GOT3 (cell line): ENCODE measurements at places on chromosomes 12 and 14.

- no peak for DNase-seq
These were observed 21.8 kb downstream of the DHX37 start for GRCh38 chr12:124967016-124967739.

DNA sequence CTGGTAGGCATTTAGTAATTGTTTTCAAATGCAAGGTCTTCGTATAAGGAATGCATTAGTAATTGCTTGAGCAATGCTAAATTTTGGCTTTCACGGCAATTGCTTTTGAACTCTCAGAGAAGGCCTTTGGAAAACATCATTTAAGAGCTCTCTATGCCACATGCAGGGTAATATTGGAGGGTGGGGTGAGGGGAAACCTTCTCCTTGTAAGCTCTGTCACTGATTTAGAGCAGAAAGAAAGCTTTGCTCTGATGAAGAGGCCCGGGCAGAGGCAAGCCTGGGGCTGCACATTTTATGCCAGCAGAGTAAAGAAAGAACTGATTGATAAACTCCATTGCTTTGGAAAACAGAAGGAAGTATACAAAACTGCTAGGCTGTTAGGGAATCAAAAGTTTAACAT, 70.9 kb downstream of the TRIM9 start:
- no peak for DNase-seq

- no peak for DNase-seq
These were observed 174.4 kb downstream of the SYT10 start for GRCh38 chr12:33265033-33265731.

DNA sequence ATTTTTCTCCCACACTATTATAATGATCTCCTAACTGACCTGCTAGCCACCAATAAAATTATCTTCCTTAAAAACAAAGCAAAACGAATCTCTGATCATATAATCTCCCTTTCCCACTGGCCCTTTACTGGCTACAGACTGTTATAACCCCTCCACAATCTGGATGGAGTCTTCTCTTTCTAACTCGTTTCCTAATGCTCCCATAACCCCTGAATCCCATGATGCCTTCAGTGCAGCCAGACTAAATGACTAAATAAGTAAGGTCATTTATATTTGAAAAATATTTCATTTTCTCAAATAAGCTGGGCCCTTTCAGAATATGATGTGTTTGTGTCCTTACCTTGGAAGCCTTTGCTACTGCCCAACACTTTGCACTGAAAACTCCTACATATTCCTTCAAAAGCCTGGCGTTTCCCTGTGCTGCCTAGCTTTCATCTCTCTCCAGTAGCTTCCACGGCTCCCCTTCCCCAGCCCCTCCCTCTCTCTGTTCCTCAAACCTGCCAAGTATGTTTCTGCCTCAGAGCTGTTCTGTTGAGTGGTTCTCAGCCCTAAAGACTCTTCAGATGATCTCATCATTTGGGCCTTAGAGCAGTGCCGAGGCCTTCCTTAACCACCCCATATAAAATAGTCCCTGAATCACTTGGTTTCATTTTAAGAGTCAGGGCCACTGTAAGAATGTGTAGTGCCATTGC, 91.7 kb downstream of the MYRFL start:
- no peak for DNase-seq

- DNase-seq, result no peak
These were observed 256.2 kb downstream of the AEBP2 start for GRCh38 chr12:19695244-19696098.

DNA sequence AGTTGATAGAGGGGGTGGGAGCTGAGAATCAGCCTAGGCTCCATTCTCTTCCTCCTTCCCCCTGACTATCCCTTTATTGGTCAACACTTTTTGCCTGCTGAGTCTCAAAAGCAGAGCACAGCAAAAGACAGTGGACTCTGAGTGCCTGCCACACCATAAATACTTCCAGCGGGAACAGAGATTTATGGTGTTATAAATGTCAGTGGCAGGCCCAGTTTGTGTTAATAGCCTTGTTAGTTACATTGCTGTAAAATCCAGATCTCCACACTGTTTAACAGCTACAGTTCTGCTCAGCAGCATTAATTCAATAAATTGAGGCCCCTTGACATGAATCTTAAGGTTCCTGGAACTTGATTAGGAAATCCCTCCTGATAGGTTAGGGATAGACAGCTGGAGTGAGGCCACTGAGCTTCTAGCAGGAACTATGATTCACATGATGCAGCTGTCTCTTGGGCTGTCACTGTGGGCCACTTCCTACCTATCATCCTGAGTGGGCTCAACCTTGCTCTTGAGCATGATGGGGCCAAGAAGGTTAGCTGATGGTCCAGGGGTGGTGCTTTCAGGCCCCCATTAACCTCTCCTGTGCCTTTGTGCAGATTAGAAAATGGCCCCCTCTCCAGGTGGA, 295.2 kb upstream of the SRRM4 start:
- no peak for DNase-seq

- no peak for DNase-seq
These were observed 92.8 kb downstream of the OTOGL start for GRCh38 chr12:80192087-80192486.

DNA sequence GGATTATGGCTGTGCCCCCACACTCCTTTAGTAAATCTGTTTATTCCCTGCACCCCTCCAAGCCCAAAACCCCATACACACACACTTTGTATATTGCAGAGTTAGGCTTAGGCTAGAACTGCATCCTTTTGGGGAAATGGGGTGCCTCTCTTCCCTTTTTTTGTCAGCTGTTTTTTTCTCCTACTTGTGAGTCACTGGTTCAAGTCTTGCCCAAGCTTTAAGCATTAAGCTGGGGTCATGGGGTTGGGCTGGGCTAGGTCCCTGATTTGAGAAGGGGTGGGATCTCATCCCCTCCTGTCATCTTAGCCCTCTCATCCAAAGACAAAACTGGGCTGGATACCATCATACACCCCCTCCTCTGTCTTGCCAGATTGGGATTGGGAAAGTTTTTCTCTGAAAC, 1.6 kb downstream of the LRP1 start:
- no peak for DNase-seq

- no peak for DNase-seq
These were observed 3.7 kb downstream of the OR10G2 start for GRCh38 chr14:21631084-21631483.

GRCh38 chr12:48023386-48023785, 19.1 kb upstream of the COL2A1 start:
- no peak for DNase-seq

GRCh38 chr14:90809530-90810312, 6.5 kb downstream of the TTC7B start:
- no peak for DNase-seq

- no peak for DNase-seq
These were observed 48.4 kb downstream of the GTF2A1 start for GRCh38 chr14:81172353-81172752.

DNA sequence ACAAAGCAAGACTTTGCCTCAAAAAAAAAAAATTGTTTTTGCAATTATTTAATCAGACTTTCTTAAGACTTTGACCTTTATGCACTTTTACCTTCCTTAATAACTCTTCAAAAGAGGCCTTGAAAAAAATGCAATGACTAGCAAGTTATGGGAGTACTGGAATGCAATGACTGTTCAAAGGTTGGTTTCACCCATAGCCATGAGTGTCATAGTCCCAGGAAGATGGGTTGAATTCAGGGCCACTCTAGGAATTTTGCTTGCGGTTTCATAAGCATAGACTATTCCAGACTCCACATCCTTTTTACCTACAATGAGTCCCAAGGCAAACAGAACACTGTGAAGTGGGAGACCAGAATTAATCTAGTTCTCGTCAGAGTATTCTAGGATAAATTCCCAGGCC, 29.4 kb upstream of the DENND5B start:
- no peak for DNase-seq

GRCh38 chr12:29159661-29160060, 10.6 kb downstream of the FAR2 start:
- DNase-seq, result no peak
